ENCODE measurements at places on chromosomes 16 and 17. TPM values are rescaled to one million over a fixed set of nuclear protein-coding genes. Genes with fewer than 3 reads are reported as not detected.

Gene CD300LB
- not detected for total RNA-seq

Gene G6PC1
- total RNA-seq = not detected

Gene ADGRG1
- total RNA-seq = 6.0 TPM

Gene RPTOR
- 35.2 TPM for total RNA-seq

Gene SCO1
- 22.8 TPM for total RNA-seq

Gene RND2
- total RNA-seq = 0.29 TPM

Gene SLC46A1
- total RNA-seq = 8.1 TPM

Gene SDR42E1
- total RNA-seq = 0.15 TPM

Gene KRT33B
- total RNA-seq = not detected

Gene CTRB2
- not detected for total RNA-seq

Gene KRT25
- not detected for total RNA-seq

Gene TRIM72
- not detected for total RNA-seq

Gene KCNAB3
- total RNA-seq = 0.33 TPM

Measured in smooth muscle cell of trachea (primary cell).